ENCODE measurements at places on chromosomes 13 and 19. TPM values are rescaled to one million over a fixed set of nuclear protein-coding genes. Genes with fewer than 3 reads are reported as not detected.

The CD79A gene
- polyA plus RNA-seq = 0.80 TPM

The CRB3 gene
- polyA plus RNA-seq = 6.1 TPM

The AKT1S1 gene
- 55.0 TPM for polyA plus RNA-seq

The NANOS2 gene
- not detected for polyA plus RNA-seq

The CCNA1 gene
- polyA plus RNA-seq = 0.24 TPM

The SIGLEC14 gene
- 4.4 TPM for polyA plus RNA-seq

The ELSPBP1 gene
- polyA plus RNA-seq = not detected

The SLITRK5 gene
- polyA plus RNA-seq = 0.08 TPM

The TEX30 gene
- polyA plus RNA-seq = 8.9 TPM

DNA sequence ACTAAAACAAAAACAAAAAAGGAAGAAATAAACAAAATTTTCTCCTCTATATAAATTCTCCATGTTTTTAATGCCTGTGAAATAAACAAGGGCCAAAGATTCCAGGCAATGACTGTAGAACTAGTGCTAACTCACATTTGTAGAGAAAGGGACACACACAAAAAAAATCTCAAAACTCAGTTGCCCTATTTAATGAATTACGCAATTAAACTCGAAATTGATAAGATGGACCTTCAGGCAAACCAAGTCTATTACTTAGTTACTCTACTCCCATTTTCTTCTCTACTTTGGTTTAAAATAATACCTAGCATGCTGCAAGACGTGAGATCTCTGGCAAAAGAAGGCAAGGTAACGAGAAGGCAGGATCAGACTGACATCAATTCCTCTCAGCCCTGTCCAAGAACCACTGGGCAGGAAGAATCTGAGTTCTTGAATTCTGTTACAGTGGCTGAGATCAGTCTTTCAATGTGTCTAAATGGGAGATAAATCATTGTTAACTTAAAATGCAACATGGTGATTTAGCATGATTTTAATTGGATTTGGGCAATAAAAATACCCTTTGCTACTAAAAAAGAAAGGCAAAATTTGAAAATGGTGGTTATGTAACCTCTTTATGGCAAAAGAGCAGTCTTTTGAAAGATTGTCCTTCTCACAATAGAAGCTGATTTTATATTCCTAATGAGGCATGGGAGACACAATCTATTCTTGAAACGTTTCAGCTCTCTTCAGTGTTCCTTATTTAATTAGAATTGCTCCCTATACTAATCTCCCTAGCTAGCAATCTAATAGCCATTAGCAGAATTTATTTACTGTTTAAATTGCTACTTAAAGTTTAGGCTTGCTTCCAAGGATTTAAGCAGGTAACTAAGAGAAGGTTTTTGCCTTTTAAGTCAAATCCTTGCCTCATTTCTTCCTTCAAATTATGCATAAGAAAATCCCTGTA, 25.9 kb downstream of the SPRY2 start:
- DNase-seq = no peak

GRCh38 chr19:5047251-5047935, 78.5 kb downstream of the KDM4B start:
- no peak for DNase-seq

- no peak for DNase-seq
Observed at GRCh38 chr13:26785838-26786630, 25.4 kb upstream of the GPR12 start.

GRCh38 chr19:36082916-36083315, 28.0 kb upstream of the OVOL3 start:
- no peak for DNase-seq

- DNase-seq = no peak
Observed at GRCh38 chr13:42395086-42395821, 123.3 kb downstream of the AKAP11 start.

DNA sequence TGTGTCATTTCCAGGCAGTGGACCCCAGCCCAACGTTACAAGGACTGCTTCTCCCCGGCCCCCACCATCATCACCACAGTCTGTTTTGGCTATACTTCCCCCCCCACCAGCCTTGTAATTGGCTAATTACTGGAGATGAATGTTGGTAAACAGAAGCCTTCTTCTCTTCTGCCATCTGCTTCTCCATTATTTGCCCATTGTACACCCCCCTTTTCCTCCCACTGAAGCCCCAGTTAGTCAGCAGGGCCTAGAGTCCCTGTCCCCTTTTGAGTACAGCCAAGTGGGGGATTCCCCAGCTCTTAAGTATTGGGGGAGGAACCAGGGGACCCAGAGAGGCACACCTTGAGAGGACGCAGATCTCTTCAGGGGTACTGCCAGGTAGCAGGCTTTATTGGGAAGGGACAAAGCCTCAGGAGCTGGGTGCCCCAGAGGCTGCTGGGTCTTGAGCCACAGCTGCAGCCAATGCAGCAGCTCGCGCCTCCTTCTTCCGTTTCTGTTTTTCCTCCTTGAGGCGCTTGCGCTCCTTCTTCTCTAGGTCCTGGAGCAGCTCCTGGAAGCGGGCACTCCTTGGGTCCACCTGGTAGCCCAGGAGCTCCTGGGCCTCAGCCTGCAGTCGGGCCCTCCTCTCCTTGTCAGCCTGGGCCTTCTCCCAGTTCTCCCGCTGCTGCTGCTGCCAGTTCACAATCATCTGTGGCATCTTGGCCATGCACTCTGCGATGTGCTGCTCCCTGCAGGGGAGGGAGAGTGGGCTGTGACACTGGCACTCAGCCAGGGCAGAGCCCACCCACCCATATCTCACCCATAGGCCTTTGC, 3.0 kb downstream of the GADD45GIP1 start:
- no peak for DNase-seq

- no peak for DNase-seq
Observed at GRCh38 chr13:102322211-102322610, 79.6 kb downstream of the FGF14 start.

DNA sequence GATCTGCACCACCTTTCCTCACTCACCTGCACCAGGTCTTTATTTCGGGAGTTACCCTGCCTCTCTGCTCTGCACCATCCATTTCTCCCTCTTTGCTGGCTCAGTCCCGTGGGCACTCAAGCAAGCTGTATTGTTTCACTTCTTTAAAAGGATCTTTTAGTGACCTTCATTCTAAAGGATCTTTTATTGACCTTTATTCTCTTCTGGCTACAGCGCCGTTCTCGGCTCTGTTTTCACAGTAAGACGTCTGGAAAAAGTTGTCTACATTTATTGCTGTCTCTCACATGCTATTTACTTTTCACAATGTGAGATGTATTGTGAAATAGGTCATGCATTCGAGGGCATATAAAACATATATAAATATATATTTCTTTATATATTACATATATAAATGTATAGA, 35.6 kb upstream of the ARGLU1 start:
- no peak for DNase-seq

- DNase-seq = peak; percentile 25
Observed at GRCh38 chr19:39858541-39858940, 12.4 kb upstream of the FBL start.

GRCh38 chr19:45450012-45450333, 17.8 kb upstream of the FOSB start:
- no peak for DNase-seq

DNA sequence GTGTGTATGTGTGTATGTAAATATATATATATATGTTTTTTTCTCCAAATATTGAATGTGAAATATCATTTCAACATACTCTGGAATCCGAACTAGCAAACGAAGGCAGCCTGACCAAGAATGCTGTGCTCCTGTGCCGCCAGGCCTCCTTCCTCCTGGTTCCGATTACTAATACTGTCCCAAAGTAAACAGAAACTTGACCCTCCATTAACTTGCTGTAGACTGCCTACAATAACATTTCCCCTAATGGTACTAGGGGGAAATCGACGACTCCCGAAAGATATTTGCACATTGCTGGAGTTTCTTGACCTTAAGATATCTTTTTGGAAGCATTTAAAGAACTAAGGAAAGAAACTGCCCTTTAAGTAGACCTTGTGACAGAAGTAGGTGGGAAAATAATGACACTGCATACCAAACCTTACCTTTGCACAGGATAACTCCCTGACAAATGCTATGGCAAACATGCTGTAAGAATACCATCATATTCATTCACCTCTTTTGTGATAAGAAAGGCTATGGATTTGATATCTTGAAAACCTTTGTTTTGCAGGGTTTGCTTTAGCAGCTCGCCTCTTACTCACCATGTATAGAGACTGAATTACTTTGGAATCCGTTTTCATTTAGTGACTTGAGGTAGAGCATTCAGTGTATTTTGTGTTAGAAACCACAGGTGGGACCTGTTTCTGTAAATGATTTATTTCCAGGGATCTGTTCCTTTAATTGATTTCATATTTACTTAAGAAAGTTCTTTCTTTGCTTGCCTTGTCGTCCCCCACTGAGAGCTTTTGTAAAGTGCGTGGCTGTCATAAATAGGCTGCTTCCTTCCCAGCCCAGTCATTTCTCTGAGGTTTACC, 80.1 kb downstream of the KLF5 start:
- DNase-seq = no peak

GRCh38 chr13:106372199-106373155, 163.0 kb downstream of the EFNB2 start:
- DNase-seq = no peak

DNA sequence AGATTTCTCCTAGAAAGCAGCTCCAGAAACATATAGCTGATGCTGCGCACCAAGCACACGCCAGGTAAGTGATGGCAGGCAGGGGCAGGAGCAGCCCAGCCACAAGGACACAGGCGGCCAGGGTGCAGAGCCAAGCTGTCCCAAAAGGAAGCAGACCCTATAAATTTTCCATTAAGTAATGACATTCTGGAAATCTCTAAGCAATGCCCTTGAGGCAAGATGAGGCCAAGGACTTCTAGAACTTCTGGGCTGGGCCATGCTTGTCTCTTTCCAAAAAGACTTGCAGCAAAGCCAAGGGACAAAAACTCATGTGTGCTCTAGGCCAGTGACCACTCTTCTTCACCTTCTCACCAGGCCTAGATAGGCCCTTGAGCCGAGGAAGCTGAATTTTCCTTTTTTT, 42.2 kb upstream of the EPHX3 start:
- DNase-seq = no peak

GRCh38 chr13:81326913-81327312, 986.0 kb upstream of the SPRY2 start:
- DNase-seq = peak; percentile 6

DNA sequence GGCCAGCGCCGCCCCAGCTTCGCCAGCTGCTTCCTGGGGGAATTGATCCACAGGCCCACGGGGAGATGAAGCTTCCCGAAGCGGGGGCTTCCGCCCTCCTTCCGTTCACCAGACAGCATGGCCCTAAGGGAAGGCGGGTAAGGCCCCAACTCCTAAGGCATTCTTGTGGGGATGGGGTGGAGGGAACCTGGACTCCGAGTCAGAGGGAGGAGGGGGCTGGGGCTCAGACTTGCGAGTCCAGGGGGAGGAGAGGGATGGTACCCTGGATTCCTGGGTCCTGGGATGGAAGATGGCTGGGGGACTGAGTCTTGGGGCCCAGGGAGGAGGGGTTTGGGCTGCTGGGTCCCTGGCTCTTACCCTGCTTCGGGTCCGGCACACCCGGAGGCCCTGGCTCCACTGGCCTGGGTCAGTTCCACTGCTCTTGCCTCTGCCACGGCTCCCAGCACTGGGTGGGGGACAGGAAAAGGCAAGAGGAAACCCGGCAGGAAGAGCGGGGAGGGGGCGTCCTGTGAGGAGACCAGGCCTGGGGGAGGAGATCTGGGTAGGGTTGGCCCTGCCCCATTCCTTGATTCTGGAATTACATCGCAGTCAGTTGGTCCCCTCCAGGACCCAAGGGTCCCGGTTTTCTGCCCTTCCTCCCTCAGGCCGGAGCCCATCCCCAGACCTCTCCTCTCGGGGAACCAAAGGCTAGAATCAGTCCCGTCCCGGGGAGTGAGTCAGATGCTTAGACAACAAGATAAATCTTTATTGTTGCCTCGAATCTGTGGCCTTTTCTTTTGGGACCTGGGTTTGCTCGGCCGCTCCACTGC, at the start of gene RASIP1:
TSS of gene RASIP1 (minus strand) at position 447 of the 809 bp plus-strand sequence. CDS start at position 119, 328 bp downstream.
- DNase-seq = no peak

DNA sequence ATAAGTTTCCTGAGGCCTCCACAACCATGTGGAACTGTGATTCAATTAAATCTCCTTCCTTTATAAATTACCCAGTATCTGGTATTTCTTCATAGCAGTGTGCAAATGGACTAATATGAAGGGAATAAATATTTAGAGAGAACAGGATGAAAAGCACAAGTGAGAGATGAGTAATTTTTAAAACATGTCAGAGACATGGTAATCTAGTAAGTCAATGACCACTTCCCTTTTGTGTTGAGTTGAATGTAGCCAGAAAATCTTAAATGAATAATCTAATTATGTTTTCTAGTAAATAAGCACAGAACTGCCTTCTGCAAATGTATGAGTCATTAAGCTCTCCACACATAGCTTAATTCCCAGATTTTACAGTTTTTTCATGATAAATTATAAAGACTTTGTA, 524.1 kb upstream of the SLITRK5 start:
- DNase-seq = no peak

GRCh38 chr19:39839678-39840327, 5.8 kb upstream of the DYRK1B start:
- DNase-seq = no peak

- no peak for DNase-seq
Observed at GRCh38 chr19:33290956-33291622, 11.2 kb downstream of the CEBPA start.

DNA sequence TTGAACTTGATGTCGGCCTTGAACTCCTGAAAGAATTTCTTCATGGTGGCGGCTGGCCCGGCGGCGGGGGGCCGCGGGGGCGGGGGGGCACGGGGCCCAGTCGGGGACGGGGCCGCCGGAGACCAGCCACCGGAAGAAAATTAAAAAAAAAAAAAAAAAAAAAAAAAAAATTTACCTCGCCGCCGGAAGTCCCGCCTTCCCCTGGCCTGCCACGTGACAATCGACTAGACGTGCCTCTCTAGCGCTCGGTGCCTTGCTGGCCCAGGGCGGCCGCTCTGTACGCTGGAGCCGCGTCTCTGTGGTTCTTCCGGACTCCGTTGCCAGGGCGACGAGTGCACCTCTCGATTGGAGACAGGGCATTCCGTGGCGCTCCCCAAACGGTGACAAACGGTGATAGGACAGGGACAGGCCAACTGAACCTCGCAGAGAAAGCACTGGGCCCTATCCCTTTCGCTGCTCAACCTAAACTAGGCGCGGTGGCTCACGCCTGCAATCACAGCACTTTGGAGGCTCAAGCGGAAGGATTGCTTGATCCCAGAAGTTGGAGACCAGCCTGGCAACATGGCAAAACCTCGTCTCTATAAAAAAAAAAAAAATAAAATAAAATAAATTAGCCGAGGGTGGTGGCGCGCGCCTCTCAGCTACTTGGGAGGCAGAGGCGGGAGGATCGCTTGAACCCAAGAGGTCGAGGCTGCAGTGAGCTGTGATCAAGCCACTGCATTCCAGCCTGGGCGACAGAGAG, at the start of gene UBXN6:
TSS of gene UBXN6 (minus strand) at position 141 of the 742 bp plus-strand sequence. CDS start at position 44, 97 bp downstream.
- DNase-seq = peak; percentile 93

- no peak for DNase-seq
Observed at GRCh38 chr19:40417643-40417981, 4.4 kb upstream of the PRX start.
